ENCODE measurements at places on chromosomes 7 and 10. TPM values are rescaled to one million over a fixed set of nuclear protein-coding genes. Genes with fewer than 3 reads are reported as not detected.

The ACSM6 gene
- total RNA-seq: not detected

GRCh38 chr7:155796381-155797261 lies 15.6 kb downstream of the SHH start:
- H3K4me1 ChIP-seq: no peaks in the 10 kb centered on the region
- no peaks in the 10 kb centered on the region for H3K36me3 ChIP-seq
- H3K27me3 ChIP-seq: peaks cover 18% of the 10 kb centered on the region

The GCK gene
- 0.24 TPM for total RNA-seq

DNA sequence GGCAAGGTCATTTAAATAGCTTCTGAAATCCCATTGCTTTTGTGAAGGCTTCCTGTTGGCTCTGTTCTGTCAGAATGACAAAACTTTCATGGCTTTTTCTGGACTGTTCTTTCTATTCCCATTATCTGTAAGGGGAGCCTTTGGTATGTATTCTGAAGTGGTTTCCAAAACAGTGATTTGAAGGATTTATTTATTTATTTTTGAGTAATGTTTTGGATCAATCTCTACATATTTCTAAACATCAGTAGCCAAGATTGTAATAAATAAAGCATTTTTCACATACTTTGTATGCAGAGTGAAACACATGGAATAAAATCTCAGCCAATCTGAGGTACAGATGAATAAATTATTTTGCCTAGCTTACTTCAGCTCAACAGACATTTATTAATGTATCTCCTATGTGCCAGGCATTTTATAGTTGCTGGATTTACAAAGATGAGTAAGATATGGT lies 121.1 kb downstream of the BBS9 start:
- H3K27ac ChIP-seq: no peak overlapping the region
- no peak for DNase-seq
- peaks cover 4% of the 10 kb centered on the region for H3K36me3 ChIP-seq
- no peak overlapping the region for H3K4me3 ChIP-seq
- H3K4me1 ChIP-seq: no peaks in the 10 kb centered on the region
- no peaks in the 10 kb centered on the region for H3K27me3 ChIP-seq

DNA sequence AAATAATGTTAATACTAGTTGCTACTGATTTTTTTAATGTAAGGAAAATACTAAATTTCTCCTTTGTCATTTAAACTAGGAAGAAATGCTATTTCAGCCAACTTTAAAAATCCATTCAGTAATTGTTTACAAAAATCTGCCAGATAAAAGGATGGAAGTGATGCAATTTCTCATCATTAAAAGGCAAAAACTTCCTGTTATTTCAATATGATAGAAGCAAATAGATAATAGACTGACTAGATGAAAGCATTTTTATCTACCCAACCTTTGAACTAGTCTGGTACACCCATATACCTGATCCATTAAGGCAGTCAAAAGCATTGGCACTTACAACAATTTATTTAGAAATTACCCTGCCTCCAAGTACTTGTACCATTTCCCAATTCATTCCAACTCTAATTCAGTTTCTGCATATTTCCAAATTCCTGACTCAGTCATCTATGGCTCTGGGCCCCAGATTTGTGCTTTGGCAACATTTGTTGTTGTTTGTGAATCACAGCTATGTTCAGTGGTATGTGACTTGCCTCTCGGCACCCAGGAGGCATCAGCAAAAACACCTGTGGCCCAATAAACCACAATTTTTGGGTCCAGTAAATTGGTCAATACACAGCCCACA lies 482.6 kb upstream of the SEMA3A start:
- DNase-seq: no peak
- H3K27me3 ChIP-seq: no peaks in the 10 kb centered on the region
- H3K36me3 ChIP-seq: no peaks in the 10 kb centered on the region
- no peak overlapping the region for H3K4me3 ChIP-seq
- H3K27ac ChIP-seq: no peak overlapping the region
